ENCODE measurements at places on chromosomes 4 and X. TPM values are rescaled to one million over a fixed set of nuclear protein-coding genes. Genes with fewer than 3 reads are reported as not detected.

Gene DSPP
- not detected for total RNA-seq

- no peaks in the 10 kb centered on the region for H3K27me3 ChIP-seq
- DNase-seq, result no peak
- peak overlapping the region; percentile 75 for H3K27ac ChIP-seq
- peak overlapping the region; percentile 79 for H3K4me3 ChIP-seq
- no peaks in the 10 kb centered on the region for H3K36me3 ChIP-seq
Measured at GRCh38 chrX:40996886-40997530, 88.2 kb upstream of the USP9X start.

DNA sequence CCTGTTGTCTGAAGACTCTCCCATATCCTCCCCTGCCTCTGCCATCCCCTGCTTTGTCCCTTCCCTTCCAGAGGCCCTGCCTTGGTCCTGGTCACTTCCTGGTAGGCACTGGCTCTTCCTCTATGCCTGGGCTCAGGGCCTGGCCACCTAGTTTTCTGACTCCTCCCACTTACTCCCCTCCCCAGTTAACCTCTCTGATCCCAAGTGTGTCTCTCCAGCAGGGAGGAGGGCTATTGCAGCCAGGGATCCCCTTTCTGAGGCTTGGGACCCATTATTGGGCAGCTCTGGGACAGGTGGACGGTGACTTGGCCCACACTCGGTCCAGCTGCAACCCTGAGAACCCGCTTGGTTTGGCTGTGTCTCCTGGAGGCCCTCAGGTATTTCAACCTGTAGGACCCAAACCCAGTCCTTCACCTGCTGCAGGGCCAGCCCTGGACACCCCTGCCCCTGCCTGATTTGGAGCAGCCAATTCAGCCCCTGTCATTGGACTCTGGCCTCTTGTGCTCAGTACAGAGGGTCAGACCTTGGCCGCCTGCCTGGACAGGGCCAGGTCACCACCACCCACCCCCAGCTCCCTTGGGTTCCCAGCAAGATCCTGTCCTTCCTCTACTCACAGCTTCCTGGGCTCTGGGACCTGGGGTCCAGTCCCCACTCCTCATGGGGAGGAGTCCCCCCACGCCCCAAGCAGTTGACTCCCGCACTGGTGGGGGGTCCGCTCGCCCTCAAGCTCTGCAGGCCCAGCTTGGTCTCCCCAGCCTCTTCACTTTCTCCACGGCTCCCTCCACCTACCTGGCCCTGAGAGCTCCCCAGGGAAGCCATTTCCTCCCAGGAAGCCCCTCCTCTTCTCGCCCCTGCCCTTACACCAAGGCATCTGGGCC, 1.1 kb upstream of the SH3BP2 start:
- no peaks in the 10 kb centered on the region for H3K4me1 ChIP-seq
- no peak overlapping the region for H3K27ac ChIP-seq
- H3K36me3 ChIP-seq, result no peaks in the 10 kb centered on the region
- no peak overlapping the region for H3K4me3 ChIP-seq

Gene FAT1
- total RNA-seq, result 188 TPM
